ENCODE measurements at places on chromosomes 7 and 10.

DNA sequence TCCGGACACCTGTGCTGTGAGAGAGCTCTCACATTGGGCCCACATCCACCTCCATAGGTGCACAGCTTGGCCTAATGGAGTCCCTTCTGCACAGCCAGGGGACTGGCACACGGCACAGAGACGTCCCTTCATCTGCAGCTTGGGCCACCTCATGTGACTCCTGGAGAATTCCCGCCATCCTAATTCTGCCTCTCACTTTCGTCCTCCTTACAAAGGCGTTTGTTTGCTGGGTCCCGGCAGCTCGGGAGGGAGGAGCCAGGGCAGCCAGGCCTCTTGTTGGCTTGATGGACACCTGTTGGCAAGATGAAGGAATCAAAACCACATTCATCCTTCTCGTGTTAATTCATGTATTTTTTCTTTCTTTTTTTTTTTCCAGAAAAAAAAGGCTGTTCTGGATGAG lies 30.7 kb upstream of the TTYH3 start:
- DNase-seq = no peak

- no peak for DNase-seq
These were observed 1236.6 kb downstream of the GATA3 start for GRCh38 chr10:9291081-9291480.

GRCh38 chr7:18901982-18902421 lies 215.4 kb downstream of the TWIST1 start:
- no peak for DNase-seq

DNA sequence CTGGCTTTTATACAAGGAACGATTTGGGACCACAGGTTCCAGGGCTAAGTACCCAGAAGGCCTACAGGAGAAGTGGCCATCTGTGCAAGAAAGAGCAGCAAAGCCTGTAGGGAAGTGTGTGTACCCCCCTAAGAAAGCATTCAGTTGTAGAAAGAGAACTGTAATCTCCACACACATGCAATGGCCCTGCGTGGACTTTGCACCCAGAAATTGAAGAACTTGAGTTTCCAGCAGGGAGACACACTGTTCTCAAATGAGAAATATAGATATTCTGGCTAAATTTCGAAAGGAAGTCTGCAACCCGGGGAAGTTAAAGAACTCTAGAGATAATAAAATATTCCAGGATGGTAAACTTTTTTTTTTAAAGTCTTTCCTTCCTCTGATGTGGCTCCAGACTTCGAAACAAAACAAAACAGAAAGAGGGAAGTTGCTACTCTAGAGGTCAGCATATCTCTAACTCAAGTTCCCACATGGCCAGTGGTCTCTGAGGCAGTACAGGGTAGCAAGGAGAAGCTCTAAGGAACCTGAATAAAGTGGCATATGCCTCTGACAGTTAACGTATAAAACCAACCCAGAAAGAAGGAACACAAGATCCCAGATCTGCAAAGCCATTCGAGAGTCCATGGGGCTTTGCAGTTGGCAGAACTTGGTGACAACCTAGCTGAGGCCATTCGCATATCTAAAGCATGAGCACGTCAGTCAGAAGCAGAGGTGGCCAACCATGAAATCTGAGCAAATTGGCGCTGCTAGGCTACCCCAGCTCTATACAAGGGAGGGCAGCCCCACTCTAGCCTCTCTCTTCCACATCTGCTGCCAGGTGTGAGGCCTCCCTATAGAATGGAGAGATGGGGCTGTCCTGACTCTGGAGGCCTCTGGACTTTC lies 56.6 kb downstream of the ELMO1 start:
- DNase-seq = no peak

- DNase-seq = peak; percentile 68
These were observed at the start of the genes GLUD1 and SHLD2 for GRCh38 chr10:87094373-87095235. TSS of gene GLUD1 (minus strand) at chr10:87094843. CDS start at chr10:87094769, 74 bp downstream. TSS of gene SHLD2 (plus strand) at chr10:87095206. CDS start at chr10:87151355, 56,149 bp downstream.

DNA sequence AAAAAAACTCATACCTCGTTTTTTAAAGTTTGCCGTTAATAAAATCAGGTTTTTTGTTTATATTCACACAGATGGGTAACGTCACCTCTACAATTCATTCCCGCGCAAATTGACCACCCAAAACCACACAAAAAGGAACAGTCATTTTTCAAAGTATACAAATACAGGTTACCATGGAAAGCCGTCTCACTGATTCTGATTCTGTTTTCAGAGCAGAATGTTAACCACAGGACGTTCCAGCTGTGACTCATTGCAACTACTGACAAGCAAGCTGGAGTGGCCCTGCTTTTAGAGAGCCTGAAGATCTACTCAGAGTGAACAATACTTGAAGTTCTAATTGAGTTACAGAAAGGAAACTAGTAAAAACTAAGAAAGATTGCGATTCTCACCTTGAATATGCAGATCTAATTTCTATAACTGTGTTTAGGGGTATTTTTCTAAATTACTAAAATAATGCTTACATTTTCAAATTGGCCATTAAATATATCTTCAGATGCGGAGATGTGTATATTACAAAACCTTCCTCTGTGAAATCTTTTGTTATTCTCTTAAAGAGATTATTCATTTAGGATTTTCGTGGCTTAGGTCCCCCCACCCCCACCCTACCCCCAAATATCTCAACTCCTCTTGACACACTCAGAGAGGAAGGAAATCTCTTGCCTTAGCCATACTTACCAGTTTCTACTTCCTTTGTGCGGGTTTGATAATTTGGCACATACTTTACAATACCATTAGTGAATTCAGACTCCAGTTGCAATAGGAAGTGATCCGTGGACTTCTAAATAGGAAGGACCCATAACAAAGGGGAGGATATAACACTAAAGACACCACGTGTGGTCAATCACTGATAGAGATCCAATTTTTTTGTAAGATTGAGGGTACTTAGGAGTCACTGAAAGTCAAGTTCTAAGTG lies 106.0 kb downstream of the CUBN start:
- DNase-seq = peak; percentile 95

GRCh38 chr7:132932296-132933071 lies 149.4 kb downstream of the CHCHD3 start:
- DNase-seq = no peak

DNA sequence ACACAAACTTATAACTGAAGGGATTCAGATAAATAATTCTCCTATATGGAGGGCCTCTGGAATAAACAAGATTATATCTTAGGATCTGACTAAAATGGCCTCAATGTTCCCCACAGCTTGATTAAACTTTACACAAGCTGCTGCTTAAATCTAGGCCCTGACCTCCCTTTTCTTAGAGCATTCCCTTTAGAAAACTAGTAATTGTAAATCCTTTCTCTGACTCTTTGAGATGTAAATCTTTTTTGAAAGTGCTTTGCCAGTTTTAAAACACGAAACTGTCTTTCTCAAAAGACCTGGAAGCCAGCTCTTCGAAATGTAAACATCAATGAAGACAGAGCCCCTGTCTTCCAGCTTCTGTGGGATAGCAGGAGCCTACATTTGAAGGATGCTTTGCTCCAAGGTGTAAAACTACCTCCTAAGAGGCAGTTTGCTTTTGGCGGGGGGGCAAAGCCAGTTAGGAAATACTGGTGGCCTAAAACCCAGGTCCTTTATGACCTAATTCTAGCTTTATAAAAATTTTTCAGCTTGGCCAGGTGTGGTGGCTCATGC lies 758.7 kb downstream of the CNTNAP2 start:
- no peak for DNase-seq

DNA sequence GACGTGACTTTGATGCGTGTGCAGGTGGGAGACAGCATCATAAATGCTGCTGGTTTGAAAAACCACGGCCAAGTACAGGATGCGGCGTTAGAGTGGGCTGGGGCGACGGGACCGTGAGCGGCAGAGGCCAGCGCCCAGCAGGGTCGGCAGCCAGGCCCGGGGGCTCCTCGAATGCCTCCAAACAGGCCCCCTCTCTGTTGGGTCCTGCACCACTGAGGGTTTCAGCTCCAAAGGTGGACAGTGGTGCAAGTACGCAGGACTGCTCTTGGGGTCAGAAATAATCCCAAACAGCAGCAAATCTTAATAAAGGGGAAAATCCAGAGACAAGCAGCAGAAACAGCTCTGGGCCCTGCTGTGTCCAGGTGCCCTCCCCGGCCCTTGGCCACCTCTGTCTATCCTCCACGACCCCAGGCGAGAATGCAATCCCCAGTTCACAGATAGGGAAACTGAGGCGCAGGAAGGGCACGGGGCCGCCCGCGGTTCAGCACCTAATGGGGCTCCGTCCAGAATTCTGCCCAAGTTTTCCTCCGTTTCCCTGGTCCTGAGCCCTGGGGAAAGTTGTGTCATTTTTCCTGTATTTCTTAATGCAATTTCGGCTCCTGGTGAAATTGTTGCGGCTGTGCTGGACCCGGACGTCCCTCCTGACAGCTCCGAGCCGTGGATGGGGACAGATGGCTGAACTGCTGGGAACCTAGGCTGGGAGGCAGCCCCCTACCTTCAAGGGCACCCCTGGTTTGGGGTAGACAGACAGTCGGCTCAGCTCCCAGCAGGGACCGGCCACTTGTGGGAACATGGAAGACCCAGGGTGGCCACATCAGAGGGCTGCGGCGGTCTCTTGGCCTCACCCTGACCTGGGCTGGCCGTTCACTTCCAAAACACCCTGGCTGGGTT lies 97.4 kb downstream of the FOXL3 start:
- no peak for DNase-seq

GRCh38 chr10:74189999-74190421 lies 39.0 kb downstream of the ADK start:
- DNase-seq = no peak

DNA sequence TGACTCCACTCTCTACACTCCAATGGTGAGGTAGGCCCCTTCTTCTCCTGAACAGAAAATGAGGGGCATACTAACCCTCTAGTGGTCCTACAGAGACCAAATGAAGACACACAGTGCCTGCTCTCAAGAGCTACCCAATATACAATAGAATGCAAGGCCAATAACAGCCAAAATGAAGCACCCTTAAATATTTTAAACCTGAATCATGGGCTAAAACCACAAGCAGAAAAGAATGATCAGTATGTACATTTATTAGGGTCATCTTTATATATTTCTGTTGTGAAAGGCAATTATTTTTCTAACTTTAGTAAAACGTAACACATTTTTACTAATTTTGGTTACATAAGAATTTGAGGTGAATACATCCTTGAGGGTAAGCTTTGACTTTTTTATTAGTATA lies 49.9 kb upstream of the COL1A2 start:
- DNase-seq = no peak

DNA sequence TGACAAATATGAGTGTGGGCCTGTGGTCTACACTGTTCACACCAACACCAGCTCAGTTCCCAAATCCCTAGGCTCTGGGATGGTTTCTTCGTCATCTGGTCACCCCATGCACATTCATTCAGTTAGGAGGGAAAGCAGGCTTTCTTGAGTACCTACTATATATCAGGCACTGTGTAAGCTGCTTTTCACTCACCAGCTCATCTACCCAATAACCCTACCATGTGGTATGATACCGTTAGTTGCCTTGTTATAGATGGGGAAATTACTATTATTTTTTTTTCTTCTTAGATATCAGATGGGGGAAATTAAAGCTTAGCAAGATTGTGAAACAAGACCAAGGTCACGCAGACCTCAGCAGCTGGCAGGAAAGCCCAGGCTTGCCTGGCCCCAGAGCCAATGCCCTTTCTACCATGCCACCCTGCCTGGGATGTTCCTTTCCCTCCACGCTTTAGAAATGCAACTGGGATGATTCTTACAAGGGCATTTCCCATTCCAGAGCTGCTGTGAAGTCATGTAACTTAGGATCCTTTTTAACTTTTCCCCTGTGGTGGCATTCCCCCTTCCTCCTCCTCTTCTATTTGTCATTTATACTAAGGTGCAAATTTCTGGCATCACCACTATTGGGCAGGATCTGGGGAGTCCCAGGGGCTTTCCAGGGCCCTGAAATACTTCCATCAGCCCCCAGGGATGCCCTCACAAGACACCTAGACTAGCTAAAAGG lies 93.1 kb upstream of the EFCAB10 start:
- no peak for DNase-seq

GRCh38 chr7:148153616-148154284 lies 436.8 kb upstream of the C7orf33 start:
- no peak for DNase-seq

DNA sequence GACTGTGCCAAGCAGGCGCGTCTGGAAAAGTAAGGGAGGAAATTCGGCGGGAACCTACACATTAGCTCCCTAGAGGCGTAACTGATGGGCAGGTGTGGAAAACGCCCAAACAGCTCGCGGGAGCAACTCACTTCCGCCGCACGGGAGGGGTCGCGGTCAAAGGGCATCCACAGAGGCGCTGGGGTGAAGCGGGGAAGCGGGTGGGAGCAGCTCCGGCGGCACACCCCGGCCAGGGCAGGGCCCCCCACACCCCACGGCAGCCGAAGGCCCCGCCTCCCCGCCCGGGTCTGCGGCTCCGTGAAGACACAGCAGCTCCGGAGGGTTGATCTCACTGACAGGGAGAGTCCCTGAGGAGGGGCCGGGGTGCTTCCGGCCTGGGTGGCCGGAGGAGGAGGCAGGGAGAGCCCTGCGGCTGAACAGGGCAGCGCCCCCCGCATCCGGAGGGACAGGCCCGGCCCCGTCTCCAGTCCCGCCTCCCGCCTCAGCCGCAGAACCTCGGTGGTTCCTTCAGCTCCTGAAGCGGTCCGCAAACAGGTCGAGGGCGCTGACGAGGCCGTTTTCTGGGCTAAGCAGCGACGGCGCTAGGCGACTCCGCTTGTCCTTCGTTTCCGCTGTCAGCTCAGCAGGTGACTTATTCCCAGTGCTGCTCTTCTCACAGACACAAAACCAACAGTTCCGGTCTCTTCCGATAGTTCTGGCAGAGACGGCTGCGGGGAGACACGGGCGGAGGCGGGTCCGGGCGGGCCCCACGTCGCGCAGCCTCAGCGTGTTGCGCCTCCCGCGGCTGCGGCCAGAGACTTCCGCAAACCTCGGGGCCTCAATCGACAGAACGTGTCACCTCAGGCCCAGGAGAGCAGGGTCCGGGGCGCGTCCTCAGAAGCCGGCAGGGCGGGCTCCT lies 276.1 kb downstream of the DNAJB6 start:
- DNase-seq = no peak

Data from retinal pigment epithelial cell (primary cell).